CD4-positive, alpha-beta T cell (primary cell): ENCODE measurements at places on chromosomes 16 and 17. TPM values are rescaled to one million over a fixed set of nuclear protein-coding genes. Genes with fewer than 3 reads are reported as not detected.

DNA sequence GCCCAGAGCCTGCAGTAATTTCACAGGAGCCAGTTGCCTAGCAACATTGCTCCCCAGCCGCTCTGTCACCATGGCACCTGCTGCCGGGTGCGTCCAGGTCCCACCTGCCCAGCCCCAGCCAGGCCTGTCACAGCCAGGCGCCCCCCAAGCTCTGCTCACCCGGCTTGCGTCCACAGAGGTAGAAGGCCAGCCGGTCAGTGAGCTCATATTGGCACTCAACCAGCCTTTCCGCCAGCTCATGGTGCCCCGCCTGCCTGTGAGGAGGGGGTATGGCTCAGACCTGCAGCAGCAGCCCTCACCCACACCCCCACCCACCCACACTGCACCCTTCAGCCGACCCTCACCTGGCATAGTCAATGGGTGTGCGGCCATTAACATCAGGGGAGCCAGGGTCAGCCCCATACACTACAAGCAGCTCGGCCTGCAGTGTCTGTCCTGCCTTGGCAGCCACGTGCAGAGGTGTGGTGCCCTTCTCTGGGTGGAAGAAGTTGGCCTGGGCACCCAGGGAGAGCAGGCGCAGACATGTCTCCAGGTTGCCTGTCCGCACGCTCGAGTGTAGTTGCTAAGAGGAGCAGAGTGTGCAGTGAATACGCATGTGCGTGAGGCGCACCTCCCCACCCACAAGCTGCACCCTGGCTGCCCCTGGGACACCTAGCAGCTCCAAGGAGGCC lies 7.7 kb downstream of the GIT1 start:
- H3K27me3 ChIP-seq, result no peaks in the 10 kb centered on the region
- H3K4me1 ChIP-seq, result peaks cover 41% of the 10 kb centered on the region
- no peak for DNase-seq
- H3K36me3 ChIP-seq, result peaks cover 58% of the 10 kb centered on the region

GRCh38 chr16:88569614-88569984 lies 604 bp upstream of the ZC3H18 start:
- H3K27ac ChIP-seq, result peak overlapping the region; percentile 78
- no peak for DNase-seq
- H3K4me3 ChIP-seq, result peak overlapping the region; percentile 63
- peaks cover 31% of the 10 kb centered on the region for H3K4me1 ChIP-seq
- H3K36me3 ChIP-seq, result peaks cover 21% of the 10 kb centered on the region

Gene SEPTIN12
- not detected for total RNA-seq

DNA sequence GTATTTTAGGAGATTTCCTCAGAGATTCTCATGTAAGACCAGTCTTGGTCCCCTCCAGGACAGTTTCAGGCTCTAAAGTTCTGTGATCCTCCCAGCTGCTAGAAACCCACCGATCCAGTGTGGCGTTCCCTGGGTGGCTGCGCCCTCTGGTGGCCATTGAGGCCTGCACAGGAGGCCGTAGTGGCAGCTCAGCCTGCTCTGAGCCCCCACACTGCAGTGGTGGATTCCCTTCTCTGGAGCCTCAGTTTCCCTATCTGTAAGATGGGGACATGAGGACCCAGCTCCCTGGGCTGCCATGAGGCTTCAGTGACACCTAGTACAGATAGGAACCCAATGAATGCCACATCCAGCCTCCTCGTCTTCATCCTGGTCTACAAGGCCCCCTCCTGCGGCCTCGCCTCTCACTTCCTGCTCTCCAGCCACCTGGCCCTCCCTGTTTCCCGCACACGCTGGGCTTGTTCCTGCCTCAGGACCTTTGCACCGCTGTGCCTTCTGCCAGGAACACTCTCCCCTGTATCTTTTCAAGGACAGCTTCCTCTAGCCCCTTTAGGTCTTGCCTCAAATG lies 16.5 kb downstream of the CCDC102A start:
- no peak overlapping the region for H3K4me3 ChIP-seq
- peaks cover 19% of the 10 kb centered on the region for H3K36me3 ChIP-seq
- H3K4me1 ChIP-seq, result peaks cover 7% of the 10 kb centered on the region
- no peak overlapping the region for H3K27ac ChIP-seq

Gene SPN
- total RNA-seq, result 45.7 TPM

Gene KCNJ12
- total RNA-seq, result not detected

DNA sequence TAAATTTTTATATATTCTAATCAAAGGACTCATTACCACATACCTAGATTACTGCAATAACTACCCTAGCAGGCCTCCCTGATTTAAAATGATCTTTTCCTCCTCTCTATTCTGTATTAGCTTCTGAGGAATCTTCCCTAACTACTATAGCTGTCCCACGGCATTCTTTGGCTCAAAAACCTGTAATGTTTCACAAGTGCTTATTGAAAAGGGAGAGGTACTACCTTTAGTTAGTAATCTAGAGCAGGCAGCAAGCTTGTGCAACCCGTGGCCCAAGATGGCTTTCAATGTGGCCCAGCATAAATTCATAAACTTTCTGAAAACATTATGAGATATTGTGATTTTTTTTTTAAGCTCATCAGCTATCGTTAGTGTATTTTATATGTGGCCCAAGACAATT lies 71.0 kb upstream of the CORO6 start:
- H3K4me3 ChIP-seq, result no peak overlapping the region
- peaks cover 48% of the 10 kb centered on the region for H3K36me3 ChIP-seq
- no peaks in the 10 kb centered on the region for H3K27me3 ChIP-seq
- H3K27ac ChIP-seq, result no peak overlapping the region

- peak overlapping the region; percentile 73 for H3K27ac ChIP-seq
- no peaks in the 10 kb centered on the region for H3K27me3 ChIP-seq
- peak; percentile 41 for DNase-seq
- peaks cover 13% of the 10 kb centered on the region for H3K36me3 ChIP-seq
- peak overlapping the region; percentile 51 for H3K4me3 ChIP-seq
Measured at GRCh38 chr17:40069751-40070708, 7.3 kb downstream of the THRA start.

Gene BLMH
- 32.9 TPM for total RNA-seq

Gene PRDM7
- total RNA-seq, result not detected

DNA sequence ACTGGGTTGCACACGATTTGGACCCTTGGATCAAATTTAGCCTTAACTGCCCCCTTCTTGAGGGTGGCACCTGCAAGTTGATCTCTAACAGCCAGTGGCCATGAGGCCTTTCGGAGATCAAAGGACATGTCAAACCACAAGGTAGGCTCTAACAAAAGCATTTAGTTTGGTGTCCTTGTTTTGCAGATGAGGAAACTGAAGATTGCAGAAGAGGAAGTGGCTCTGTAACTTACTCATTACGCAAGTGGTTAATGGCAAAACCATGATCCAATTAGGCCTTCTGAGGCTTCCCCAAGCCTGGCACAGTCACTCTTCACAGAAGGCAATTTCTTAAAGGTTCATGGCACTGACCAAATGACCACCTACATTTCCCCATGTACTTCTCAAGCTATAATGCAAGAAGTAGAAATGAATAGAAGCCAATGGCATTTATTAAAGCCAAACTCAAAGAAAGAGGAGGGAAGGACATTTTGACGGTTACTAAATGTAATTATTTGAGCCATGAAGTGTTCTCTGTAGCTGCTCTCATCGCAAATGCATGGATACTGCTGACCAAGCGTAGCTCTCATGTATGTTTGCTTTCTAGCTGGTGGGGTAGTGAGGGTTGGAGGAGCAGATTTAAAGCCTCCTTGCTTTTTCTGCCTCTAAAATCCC lies 32.8 kb upstream of the ABCC12 start:
- no peak overlapping the region for H3K27ac ChIP-seq
- H3K4me3 ChIP-seq, result no peak overlapping the region

Gene NRN1L
- total RNA-seq, result 4.4 TPM

DNA sequence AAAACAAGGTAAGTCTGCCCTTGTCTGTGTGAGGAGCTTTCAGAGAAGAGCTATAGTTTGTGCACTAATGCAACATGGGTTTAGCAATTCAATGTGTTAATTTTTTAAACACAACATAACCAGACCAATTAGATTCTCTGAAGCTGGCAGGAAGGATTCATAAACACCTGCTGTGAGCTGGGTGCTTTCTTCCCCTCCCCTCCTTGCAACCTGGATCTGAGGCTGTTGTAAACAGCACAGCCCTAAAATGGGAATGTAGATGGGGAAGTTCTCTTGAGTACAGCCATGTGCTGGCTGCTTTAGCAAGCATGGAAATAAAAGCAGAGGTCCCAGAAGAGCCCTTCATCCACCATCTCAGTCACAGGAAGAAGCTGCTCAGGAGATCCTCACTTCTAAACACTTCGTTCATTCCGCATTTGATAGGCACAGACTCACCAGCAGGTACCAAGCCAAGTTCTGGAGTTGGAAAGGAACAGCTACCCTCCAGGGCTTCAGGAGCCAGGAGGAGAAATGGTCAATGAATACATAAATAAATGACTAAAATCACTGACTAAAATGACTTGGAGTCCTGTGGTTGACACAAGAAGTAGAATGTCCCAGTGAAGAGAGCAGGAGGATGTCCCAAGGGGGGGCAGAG lies 21.7 kb downstream of the AXIN2 start:
- H3K4me3 ChIP-seq, result no peak overlapping the region
- H3K27me3 ChIP-seq, result no peaks in the 10 kb centered on the region
- peaks cover 66% of the 10 kb centered on the region for H3K36me3 ChIP-seq
- peaks cover 24% of the 10 kb centered on the region for H3K4me1 ChIP-seq
- DNase-seq, result no peak

DNA sequence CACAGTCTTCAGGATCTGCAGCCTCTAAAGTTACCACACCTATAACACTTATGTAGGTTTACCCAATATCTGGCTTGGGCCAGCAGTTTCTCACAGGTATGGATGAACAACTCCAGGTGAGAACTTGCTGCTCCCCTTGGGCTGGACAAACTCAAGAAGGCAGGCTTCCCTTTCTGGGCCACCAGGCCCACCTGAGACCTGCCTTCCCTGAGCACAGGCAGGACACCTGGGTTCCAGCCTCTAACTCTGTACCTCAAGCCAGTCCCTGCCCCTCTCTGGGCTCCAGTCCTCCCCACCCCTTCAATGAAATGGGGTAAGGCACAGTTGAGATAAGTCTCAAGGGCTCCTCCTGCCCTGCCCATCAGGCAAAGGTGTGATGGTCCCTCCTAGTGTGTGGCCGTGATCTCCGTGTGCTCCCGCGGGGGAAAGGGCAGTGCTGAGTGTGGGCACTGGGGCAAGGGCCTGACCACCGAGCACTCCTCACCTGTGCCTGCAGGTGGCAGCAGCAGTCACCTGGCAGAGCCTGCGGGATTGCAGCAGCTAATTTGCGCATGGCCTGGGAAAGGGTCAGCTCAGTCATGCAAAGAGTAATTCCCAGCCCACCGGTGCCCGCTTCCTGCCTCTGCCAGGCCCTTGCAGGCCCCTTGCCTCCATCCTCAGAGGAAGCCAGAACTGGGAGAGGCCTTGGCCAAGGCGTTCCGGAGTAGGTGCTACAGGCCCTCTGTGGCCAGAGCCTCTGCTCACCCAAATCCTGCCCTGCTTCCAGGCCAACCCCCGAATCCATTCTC lies 28.2 kb upstream of the ADGRG1 start:
- H3K27ac ChIP-seq, result no peak overlapping the region
- H3K36me3 ChIP-seq, result no peaks in the 10 kb centered on the region
- H3K4me1 ChIP-seq, result peaks cover 41% of the 10 kb centered on the region
- no peaks in the 10 kb centered on the region for H3K27me3 ChIP-seq
- no peak overlapping the region for H3K4me3 ChIP-seq

DNA sequence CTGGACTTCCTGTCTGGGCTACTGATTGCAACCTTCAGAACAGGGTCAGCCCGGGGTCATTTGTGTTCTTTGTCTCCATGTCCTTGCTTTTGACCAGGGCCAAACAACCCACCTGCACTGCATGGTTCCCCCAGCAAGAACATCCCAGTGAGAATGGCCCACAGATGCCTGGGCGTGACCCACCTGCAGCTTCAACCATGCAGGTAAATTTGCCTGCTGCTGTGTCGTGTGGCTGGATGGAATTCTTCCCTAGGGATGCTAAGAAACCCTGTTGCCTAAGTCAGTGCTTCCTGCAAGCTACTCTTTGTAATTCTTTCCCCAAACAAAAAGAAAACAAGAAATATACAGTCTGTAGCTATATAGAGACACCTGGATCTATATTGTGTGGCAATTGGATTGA lies 12.5 kb downstream of the CDH13 start:
- no peaks in the 10 kb centered on the region for H3K4me1 ChIP-seq
- no peaks in the 10 kb centered on the region for H3K36me3 ChIP-seq
- H3K27ac ChIP-seq, result no peak overlapping the region

- no peak overlapping the region for H3K4me3 ChIP-seq
- H3K27me3 ChIP-seq, result no peaks in the 10 kb centered on the region
Measured at GRCh38 chr17:35449371-35449931, 885 bp upstream of the SLFN13 start.

DNA sequence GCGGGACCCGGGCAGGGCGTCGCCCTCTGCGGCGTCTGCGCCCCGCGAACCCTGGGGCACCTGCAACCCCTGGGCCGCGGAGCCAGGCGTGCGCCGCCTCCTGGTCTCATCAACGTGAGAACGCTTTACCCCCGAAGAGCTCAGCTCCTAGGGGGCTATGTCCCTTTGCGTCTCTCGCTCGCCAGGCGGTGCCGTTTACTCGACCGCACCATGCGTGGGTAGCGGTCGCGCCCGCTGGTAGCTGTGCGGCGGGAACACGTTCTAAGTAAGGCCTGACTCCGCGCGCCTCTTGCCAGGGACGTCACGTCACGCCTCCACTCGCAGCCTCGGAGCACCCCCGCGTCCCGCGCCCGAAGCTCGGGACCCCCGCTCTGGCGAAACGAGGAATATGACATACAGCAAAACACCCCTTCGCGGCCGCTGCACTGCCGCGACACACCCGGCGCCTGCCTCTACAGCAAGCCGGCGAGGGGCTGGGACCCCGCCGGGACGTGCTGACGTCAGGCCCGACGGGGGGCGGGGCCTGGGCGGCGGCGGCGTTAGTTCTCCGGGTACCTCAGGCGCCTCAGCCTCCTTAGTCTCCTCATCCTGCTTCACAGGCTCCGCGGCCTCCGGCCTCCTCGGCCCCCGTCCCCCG lies at the start of gene RAB11FIP3:
Gene RAB11FIP3, plus strand, starts transcription at position 568 of the 637 bp plus-strand sequence. CDS start 358 bp downstream, outside the sequence.
- H3K27ac ChIP-seq, result peak within 1 kb of the TSS; percentile 84
- H3K27me3 ChIP-seq, result no peaks in the 10 kb centered on the region
- DNase-seq, result peak; percentile 77
- H3K36me3 ChIP-seq, result no peaks in the 10 kb centered on the region
- H3K4me1 ChIP-seq, result peaks cover 34% of the 10 kb centered on the region

GRCh38 chr17:48236681-48237134 lies 129.1 kb downstream of the SNX11 start:
- H3K27ac ChIP-seq, result no peak overlapping the region
- DNase-seq, result no peak
- H3K4me1 ChIP-seq, result peaks cover 10% of the 10 kb centered on the region
- no peak overlapping the region for H3K4me3 ChIP-seq
- H3K27me3 ChIP-seq, result no peaks in the 10 kb centered on the region

DNA sequence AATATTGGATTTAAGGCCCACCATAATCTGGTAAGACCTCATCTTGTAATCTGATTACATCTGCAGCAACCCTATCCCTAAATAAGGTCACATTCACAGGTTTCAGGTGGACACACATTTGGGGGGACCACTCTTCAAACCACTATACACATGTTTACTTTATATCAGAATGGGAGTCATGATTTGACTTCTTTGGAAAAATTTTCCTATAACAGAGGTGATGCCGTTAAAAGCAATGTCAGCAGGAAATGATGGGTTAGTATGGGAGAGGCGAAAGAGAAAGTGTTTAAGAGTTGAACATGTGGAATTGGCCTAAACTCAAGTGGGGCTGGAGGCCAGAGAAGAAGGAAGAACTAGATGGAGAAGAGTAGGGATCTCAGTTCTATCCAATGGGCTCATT lies 281.7 kb upstream of the ERCC4 start:
- no peaks in the 10 kb centered on the region for H3K27me3 ChIP-seq
- no peak overlapping the region for H3K27ac ChIP-seq
- DNase-seq, result no peak
- no peak overlapping the region for H3K4me3 ChIP-seq
- no peaks in the 10 kb centered on the region for H3K36me3 ChIP-seq
